ENCODE measurements at places on chromosomes 4 and X. TPM values are rescaled to one million over a fixed set of nuclear protein-coding genes. Genes with fewer than 3 reads are reported as not detected.

- no peak for DNase-seq
Measured at GRCh38 chr4:127656047-127656680, 23.4 kb downstream of the INTU start.

DNA sequence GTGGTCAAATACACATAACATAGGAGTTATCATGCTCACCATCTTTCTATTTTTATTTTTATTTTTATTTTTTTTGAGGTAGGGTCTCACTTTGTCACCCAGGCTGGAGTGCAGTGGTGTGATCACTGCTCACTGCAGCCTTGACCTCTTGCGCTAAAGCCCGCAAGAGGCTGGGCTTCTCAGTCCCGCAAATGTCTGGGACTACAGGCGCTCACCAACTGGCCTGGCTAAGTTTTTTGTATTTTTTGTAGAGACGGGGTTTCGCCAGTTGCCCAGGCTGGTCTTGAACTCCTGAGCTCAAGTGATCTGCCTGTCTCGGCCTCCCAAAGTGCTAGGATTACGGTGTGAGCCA, 295 bp upstream of the TLR10 start:
- no peak for DNase-seq

DNA sequence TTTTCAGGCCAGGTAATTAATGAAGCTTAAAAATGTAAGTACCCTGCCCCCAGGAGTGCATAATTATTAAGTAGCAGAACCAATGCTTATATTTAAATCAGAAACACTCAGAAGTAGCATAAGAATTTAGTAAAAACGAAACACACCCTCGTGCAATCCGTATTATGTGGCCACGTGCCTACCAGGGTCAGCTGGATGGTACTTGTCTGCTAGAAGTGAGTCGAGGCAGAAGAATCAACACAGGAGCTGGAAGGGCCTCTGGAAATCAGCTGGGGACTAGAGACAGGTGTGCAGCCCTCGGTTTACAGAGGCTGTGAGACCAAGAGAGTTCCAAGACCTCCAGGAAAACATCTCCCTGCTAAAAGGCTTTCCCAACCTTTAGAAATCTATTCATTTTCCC, 559 bp upstream of the FAM47E start:
- DNase-seq, result no peak

GRCh38 chrX:42050345-42050744, 127.0 kb upstream of the CASK start:
- DNase-seq, result no peak

DNA sequence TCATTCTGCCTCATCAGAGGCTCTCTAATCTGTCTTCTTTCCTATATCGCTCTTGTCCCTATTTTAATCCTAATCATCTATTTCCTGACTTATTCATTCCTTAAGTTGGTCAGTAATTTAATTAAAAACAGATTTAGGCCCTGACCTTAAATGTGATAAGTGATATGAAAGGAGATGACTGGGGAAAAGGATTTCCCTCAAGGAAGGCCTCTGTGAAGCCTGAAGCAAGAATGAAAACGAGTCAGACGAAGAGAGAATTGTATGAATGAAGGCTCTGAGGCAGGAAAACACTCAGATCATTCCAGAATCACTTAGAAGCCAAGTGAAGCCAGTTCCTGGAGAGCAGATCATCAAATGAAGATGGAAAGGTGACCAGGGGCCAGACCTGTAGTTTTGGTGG, 22.1 kb downstream of the PKD2 start:
- DNase-seq, result no peak

GRCh38 chr4:85937507-85937906, 422.3 kb downstream of the MAPK10 start:
- no peak for DNase-seq

FGD1 gene
- total RNA-seq, result not detected

DNA sequence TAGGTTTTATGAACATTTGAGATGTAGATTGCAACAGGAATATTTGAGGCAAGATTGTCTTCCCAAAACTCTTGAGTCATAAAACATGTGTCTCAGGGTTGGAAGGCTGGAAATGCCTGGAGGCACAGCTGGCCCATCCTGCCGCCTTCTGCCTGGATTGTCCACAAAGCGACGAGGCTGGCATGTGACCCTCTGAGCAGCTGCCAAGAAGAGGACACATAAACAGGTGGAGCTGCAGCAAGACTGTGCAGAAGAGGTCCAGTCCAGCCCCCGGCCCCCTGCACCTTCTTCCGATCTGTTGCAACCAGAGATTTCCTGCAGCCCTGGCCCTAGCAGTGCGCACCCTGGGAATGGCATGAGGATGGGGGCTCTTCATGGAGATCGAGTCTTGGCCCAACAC, 101.9 kb upstream of the BCOR start:
- DNase-seq, result no peak

DNA sequence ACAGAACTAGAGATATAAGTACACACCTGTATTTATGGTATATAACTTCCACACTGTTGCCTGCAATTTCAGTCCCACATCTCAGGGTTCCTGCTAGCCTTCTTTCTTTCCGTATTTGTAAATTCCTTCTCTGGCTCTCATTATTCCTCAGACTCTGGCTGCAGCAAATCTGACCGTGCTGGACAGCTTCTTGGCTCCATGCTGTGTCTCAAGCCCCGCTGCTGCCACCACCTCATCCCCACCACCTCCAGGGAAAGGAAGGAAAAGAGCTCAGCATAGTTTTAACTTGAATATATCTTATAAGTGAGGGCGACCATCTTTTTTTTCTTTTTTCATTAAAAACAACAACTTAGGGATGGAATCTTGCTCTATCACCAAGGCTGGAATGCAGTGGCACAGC, 155.6 kb upstream of the CXCL13 start:
- DNase-seq, result no peak
